ENCODE measurements at places on chromosomes 11 and 22. TPM values are rescaled to one million over a fixed set of nuclear protein-coding genes. Genes with fewer than 3 reads are reported as not detected.

GRCh38 chr11:44621140-44621681, 55.7 kb downstream of the CD82 start:
- H3K4me1 ChIP-seq = peaks cover 8% of the 10 kb centered on the region
- H3K27me3 ChIP-seq = peaks cover 11% of the 10 kb centered on the region
- H3K4me3 ChIP-seq = peak overlapping the region; percentile 50
- H3K36me3 ChIP-seq = no peaks in the 10 kb centered on the region
- no peak overlapping the region for H3K27ac ChIP-seq

Gene LRRC51
- 4.3 TPM for total RNA-seq

Gene ADM2
- 12.8 TPM for total RNA-seq

GRCh38 chr11:65485920-65486219, 13.0 kb upstream of the MALAT1 start:
- H3K4me1 ChIP-seq = peaks cover 53% of the 10 kb centered on the region
- peak overlapping the region; percentile 94 for H3K27ac ChIP-seq
- peak overlapping the region; percentile 5 for H3K4me3 ChIP-seq
- no peaks in the 10 kb centered on the region for H3K27me3 ChIP-seq
- peak; percentile 13 for DNase-seq

- H3K27ac ChIP-seq = no peak overlapping the region
- H3K27me3 ChIP-seq = peaks cover 7% of the 10 kb centered on the region
- H3K4me3 ChIP-seq = no peak overlapping the region
- no peak for DNase-seq
- no peaks in the 10 kb centered on the region for H3K36me3 ChIP-seq
Measured at GRCh38 chr11:2130881-2131352, 8.3 kb downstream of the IGF2 start.

GRCh38 chr11:109958131-109958820, 134.9 kb upstream of the ZC3H12C start:
- H3K4me3 ChIP-seq = no peak overlapping the region
- DNase-seq = no peak
- H3K36me3 ChIP-seq = no peaks in the 10 kb centered on the region
- peaks cover 4% of the 10 kb centered on the region for H3K4me1 ChIP-seq

- H3K4me1 ChIP-seq = peaks cover 35% of the 10 kb centered on the region
- no peaks in the 10 kb centered on the region for H3K27me3 ChIP-seq
- H3K4me3 ChIP-seq = no peak overlapping the region
- DNase-seq = no peak
- no peak overlapping the region for H3K27ac ChIP-seq
- H3K36me3 ChIP-seq = no peaks in the 10 kb centered on the region
Measured at GRCh38 chr11:19952116-19952605, 208.1 kb downstream of the DBX1 start.

Gene MLC1
- not detected for total RNA-seq

DNA sequence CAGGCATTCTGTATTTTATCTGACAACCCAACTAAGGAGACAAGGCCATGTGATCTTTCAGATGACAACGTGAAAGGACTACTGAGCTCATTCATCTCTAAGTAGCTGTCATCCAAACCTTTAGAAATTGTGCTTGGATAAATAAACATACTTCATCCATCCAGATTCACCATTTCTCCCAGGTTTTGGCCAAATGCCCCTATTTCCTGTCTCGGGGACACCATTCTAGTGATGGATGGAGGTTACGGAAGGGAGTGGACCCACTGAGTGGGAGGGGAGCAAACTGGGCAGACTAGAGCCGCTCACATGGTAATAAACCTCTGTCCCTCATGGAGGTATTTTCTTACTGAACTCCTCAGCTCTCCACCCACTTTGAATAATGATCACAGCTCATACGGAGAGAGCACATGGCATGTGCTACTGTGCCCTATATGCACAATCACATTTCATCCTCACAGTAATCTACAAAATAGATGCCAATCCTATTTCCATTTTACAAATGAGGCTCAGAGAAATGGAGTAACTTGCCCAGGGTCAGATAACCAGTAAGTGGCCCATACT, 114.4 kb downstream of the SLC1A2 start:
- no peaks in the 10 kb centered on the region for H3K36me3 ChIP-seq
- DNase-seq = no peak
- H3K4me3 ChIP-seq = no peak overlapping the region
- no peak overlapping the region for H3K27ac ChIP-seq
- H3K4me1 ChIP-seq = no peaks in the 10 kb centered on the region

Gene OR5AK2
- not detected for total RNA-seq

DNA sequence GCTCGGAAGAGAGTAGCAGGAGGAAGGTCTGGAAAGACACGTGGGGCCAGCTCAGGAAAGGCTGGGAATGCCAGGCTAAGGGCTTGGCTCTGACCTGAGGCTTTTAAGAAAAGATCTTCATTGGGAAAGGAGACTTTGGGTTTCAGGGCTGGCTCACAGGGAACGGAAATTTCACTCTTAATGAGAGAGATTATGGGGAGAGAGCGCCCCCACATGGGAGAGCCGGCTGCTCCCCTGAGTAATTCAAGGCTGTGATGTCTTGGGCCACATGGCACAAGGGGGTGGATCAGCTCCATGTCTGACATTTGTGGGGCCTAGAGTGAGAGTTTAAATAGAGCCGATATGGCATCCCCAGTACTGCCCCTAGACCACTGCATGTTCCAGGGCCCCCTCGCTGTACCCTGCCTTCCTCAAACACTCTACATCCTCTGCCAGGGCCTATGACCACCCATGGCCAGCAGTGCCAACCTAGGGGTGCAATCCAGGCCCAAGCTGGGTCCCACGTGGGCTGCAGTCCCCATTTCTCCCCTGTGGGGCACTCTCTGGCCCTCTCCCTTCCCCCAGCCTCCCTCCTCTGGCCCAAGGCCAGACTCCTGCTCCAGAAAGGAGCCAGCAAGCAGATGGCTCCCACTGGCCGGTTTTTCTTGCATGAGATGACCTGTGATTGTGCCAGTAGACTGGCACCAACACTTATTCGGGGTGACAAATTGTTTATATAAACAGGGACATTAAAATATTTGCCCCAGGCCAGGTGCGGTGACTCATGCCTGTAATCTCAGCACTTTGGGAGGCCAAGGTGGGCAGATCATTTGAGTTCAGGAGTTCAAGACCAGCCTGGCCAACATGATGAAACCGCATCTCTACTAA, 75.2 kb downstream of the ISX start:
- H3K27ac ChIP-seq = no peak overlapping the region
- H3K27me3 ChIP-seq = no peaks in the 10 kb centered on the region
- H3K4me1 ChIP-seq = no peaks in the 10 kb centered on the region
- H3K36me3 ChIP-seq = no peaks in the 10 kb centered on the region

DNA sequence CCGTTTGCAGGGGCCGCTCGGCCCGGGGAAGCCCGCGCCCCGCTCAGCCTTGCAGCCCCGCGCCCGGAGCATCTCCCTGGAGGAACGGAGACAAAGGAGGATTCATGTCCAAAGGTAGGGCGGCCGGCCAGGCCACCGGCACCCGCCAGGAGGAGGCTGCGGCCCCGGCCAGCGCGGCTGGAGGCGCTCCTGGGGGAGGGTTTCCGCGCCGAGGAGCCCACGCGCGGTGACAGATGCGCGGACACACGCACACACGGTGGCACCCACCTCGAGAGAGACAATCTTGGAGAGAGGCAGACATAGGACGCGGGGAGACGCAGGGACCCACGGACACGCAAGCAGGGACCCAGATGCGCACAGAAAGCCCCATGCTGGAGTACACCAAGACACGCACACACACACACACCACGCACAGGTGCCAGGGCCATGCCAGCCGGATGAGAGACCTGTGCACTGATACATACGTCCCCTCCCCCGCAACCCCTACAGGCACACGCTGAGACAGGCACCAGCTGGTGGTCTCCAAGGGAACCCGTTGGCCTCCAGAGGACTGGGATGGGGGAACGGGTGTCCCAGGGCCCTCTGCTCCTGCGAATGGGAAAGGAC, 7.8 kb downstream of the SEPTIN3 start:
- no peaks in the 10 kb centered on the region for H3K36me3 ChIP-seq
- H3K27ac ChIP-seq = no peak overlapping the region
- H3K27me3 ChIP-seq = peaks cover 37% of the 10 kb centered on the region
- DNase-seq = peak; percentile 72

Gene OR2AG1
- 0.04 TPM for total RNA-seq

DNA sequence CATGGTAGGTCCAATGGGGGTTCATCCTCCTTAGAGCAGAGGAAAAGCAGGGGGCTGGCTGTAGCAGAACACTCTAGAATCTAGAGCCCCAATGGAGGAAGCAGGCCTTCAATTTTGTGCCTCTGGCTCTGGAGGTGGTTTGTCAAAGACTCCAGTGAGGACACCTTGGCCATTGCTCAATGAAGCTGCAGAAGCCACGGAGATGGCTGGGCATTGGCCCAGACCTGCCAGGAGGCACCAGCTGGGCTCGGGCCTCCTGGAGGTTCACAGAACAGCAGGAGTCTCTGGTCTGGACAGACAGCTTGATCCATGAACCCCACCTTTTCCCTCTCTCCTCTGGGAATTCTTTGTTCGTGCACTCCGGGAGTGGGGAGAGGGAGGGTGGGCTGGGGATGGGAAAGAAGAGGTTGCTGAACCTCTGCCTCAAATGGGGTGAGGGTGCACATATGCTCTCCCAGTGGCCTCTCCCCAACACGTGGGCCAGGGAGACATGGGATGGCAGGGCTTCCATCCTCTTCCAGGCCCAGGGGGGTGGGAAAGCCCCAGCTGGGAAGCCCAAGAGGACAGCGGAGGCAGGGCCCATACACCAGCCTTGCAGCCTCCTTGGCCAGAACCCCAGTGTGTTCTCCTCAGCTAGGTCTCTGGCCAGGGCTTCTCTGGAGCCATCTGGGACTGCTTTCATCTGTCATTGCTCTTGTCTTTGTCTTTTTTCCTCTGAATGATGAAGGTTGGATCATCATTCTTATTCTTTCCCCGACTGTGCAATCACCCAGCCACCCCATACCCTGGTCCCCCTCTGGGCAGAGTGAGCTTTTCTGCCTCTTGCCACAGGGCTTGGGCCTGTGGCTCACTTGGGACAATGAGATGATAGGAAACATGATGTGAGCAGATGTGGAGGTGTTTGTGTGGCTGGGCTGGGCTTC, 1019.4 kb downstream of the BRD1 start:
- no peak for DNase-seq
- H3K27me3 ChIP-seq = no peaks in the 10 kb centered on the region
- H3K36me3 ChIP-seq = peaks cover 4% of the 10 kb centered on the region

Gene THAP12
- 41.3 TPM for total RNA-seq

DNA sequence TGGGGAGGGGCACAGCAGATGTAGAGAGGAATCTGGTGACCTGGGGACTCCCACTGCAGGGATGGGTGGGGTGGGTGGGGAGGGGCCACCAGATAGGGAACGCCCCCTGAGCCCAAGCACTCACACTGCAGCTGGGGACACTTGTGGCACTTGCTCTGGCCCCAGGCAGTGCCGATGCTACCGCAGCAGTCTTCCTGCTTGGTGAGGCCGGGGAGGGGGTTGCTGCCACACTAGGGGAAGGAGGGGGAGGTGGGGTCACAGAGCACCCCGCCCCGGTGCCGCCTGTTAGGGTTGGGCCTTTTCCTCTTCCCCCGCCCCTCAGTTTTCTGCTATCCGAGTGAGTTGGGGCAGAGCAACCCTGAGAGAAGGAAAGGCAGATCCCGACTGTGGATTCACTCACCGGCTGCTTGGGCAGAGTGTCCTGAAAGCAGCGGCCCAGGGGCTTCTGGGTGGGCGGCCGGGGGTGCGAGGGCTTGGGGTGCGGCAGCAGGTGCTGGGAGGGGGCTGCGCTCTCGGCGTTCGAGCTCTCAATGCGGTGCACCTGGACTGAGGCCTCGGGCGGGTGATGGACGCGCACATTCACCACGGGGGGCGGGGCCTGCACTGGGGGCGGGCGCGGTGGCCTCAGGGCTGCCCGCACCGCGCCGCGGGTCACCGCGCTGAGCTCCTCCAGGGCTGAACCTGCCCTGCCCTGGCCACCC, 4.7 kb downstream of the LTBP3 start:
- no peaks in the 10 kb centered on the region for H3K36me3 ChIP-seq
- peaks cover 66% of the 10 kb centered on the region for H3K27me3 ChIP-seq
- H3K4me3 ChIP-seq = peak overlapping the region; percentile 71
- DNase-seq = peak; percentile 85
- H3K27ac ChIP-seq = no peak overlapping the region

- H3K36me3 ChIP-seq = no peaks in the 10 kb centered on the region
- H3K4me3 ChIP-seq = no peak overlapping the region
- DNase-seq = no peak
- peaks cover 9% of the 10 kb centered on the region for H3K4me1 ChIP-seq
Measured at GRCh38 chr22:27452922-27453321, 348.6 kb downstream of the MN1 start.

Gene SERHL2
- 1.5 TPM for total RNA-seq

DNA sequence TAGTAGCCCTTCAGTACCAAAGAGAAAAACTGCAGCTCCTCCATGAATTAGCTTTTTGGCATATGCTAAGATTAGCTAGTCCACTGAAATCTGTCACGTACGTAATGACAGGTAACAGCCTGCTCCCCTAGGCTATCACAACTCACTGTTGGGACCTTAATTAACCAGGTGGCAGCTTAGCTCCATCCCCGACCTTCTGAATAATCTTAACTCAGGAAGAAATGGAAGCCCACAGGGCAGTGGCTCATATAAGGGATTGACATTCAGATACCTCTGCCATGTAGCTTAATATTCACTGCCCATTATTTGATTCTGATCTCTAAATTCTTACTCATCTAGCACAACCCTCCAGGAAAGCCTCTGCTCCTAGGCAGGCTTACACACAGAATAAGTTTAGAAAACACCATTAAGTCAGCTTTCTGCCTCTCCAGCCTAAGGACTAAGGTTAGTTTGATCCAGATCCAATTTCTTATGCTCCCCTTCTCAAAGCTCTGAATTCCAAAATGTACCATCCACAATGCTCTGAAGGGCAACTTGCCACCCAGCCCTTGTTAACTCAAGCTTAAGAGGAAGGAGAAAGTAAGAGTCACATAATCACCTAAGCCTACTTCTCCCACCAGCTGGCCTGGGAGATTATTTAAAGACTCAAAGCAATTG, 5.0 kb downstream of the HSPA8 start:
- no peak overlapping the region for H3K4me3 ChIP-seq
- no peak for DNase-seq
- peaks cover 21% of the 10 kb centered on the region for H3K4me1 ChIP-seq
- H3K27me3 ChIP-seq = no peaks in the 10 kb centered on the region
- peaks cover 57% of the 10 kb centered on the region for H3K36me3 ChIP-seq

- no peak overlapping the region for H3K27ac ChIP-seq
- H3K4me3 ChIP-seq = no peak overlapping the region
- H3K4me1 ChIP-seq = no peaks in the 10 kb centered on the region
Measured at GRCh38 chr11:10532526-10532925, 8.5 kb downstream of the RNF141 start.

Gene CSNK2A3
- 4.8 TPM for total RNA-seq

Gene SPA17
- 3.2 TPM for total RNA-seq

GRCh38 chr22:33083212-33083611, 25.0 kb upstream of the SYN3 start:
- peak; percentile 36 for DNase-seq
- no peak overlapping the region for H3K4me3 ChIP-seq
- H3K27ac ChIP-seq = no peak overlapping the region
- no peaks in the 10 kb centered on the region for H3K27me3 ChIP-seq
- no peaks in the 10 kb centered on the region for H3K36me3 ChIP-seq

Gene L3MBTL2
- 23.4 TPM for total RNA-seq

GRCh38 chr11:76649851-76650372, 20.6 kb downstream of the LRRC32 start:
- no peaks in the 10 kb centered on the region for H3K4me1 ChIP-seq
- H3K27me3 ChIP-seq = no peaks in the 10 kb centered on the region
- DNase-seq = no peak
- no peaks in the 10 kb centered on the region for H3K36me3 ChIP-seq
- no peak overlapping the region for H3K4me3 ChIP-seq
- H3K27ac ChIP-seq = no peak overlapping the region

Gene DCHS1
- total RNA-seq = 16.5 TPM
